ENCODE measurements at places on chromosomes 6 and 20.
A peak's percentile ranks its signal among the peaks of the same experiment; 100 is the strongest.

DNA sequence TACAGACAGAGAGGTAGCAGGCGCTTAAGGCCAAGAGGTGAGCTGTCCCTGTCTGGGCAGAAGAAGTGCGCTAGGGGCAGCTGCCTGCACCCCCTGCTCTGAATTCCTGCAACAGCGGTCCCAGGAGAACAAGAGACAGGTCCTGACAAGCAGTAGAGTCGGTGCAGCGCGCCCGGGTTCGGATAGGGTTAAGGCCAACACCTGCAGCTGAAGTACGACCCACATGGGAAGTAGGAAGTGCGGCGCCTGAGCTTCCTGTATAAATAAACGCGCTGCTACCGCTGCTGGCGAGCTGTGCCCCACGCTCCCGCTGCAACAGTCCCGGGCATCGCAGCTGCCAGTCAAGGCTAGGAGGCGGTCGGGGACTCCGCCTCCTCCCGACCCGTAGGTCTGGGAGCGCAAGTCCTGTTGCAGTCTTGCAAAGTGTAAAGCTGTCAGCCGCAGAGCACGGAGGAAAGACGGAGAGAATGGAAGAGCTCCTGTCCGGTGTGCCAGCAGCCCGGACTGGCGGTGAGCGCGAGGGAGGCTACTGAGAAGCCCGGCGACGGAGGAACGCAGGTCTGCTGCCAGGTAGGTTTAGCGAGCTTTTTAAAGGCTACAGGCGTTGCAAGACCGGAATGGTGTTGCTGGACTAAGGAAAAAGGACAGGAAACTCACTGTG, at the start of gene RNF144B:
Gene RNF144B (plus strand): TSS at position 290 of the 661 bp plus-strand sequence. CDS start 12,185 bp downstream, outside the sequence.
- DNase-seq = peak; percentile 86

DNA sequence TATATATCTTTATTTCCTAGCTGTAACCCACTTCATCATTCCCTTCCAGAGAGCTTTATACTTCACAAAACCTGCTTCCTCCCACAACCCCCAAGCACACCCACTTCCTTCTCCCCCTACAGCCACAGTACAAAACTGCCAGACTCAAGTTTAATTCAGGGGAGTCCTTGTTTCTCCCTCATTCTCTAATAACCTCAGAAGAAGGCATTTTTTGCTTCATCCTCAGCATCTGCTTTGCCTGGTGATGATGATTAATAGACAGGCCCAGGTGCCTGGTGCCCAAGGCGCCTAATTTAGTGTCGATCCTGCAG, 414.3 kb downstream of the KIF16B start:
- DNase-seq = no peak

DNA sequence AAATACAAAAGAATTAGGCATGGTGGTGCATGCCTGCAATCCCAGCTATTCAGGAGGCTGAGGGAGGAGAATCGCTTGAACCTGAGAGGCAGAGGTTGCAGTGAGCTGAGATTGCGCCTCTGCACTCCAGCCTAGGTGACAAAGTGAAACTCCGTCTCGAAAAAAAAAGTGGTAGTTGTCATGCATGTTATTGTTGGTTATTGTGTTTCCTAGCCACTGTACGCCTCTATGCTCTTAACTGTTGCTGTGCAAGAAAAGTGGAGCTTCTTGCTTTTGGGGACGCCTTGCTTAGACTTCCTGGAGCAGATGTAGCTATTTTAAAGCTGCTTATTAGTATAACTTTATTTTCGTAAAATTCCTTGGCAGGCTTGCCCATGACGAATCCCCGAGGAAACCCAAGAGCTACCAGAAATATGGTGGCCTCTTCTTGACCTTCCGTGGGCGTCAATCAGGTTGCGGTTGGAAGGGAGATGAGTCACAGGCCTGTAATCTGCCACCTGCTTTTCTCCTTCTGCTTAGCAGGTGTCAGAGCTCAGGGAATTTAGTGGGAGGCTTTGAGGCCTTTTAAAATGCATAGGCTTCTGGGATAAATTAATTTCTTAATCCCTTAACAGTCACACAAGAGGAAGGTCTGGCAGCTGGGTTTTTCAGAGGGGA, 17.3 kb downstream of the GABRR2 start:
- peak; percentile 75 for DNase-seq

DNA sequence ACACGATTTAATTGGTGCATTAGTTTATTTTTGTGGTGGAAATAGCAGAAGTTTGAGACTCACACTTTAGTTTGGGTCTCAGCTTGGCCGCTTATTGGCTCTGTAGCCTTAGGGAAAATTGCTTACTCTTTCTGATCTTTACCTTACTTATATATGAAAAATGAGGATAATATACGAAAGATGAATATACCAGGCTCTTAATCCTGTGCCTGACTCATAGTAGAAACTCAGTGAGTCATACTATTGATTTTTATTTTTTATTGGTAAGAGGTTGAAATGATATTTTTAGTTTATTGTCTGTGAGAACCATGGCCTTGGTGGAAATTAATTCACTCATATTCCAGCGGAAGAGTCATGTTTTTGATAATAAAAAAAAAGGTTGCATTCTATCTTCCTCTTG, 11.2 kb downstream of the DOK5 start:
- no peak for DNase-seq

- no peak for DNase-seq
Observed at GRCh38 chr6:125274935-125275334, 26.8 kb downstream of the HDDC2 start.

- no peak for DNase-seq
Observed at GRCh38 chr20:22480336-22480735, 104.0 kb downstream of the FOXA2 start.

GRCh38 chr6:111183702-111184517, 96.6 kb downstream of the SLC16A10 start:
- no peak for DNase-seq

Measured in ureter (tissue), 1 donor.